Epithelial cell of proximal tubule (primary cell): ENCODE measurements at places on chromosomes 2 and 18. TPM values are rescaled to one million over a fixed set of nuclear protein-coding genes. Genes with fewer than 3 reads are reported as not detected.

DNA sequence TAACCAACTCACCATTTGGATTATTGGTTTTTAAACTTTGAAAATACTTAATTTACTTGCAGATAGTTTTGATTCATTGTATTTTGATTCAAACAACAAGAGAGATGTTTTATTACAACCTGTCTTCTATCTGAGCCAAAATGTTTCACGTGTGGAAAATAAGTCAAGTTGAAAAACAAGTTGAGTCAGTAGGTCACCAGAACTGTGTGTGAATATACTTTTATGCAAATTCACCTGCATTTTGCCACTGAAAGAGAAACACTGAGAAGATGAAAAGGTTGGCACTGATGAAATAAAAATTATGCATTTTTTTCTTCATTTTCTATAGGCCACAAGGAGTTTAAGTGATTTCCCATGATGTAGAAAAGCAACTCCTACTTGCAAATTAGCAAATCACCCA, 68.3 kb downstream of the ICOS start:
- no peak for DNase-seq

DNA sequence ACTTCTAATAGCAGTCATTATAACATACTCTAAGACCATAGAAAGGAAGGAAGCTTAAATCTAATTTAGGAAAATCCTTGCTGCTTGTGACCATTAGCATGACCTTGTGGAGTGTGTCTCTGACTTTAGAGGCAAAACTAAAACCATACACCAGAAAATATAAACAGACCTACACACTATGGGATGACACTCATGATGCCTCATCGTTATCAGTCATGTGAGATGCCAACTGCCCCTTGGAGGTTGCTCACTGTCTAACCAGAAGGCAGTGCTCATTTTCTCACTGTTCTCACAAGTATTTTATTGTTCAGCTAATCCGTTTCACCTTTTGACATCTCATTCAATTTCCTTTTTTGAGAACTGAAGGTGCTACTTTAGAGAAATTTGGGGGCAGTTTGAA, 376.9 kb downstream of the RND3 start:
- no peak for DNase-seq

DNA sequence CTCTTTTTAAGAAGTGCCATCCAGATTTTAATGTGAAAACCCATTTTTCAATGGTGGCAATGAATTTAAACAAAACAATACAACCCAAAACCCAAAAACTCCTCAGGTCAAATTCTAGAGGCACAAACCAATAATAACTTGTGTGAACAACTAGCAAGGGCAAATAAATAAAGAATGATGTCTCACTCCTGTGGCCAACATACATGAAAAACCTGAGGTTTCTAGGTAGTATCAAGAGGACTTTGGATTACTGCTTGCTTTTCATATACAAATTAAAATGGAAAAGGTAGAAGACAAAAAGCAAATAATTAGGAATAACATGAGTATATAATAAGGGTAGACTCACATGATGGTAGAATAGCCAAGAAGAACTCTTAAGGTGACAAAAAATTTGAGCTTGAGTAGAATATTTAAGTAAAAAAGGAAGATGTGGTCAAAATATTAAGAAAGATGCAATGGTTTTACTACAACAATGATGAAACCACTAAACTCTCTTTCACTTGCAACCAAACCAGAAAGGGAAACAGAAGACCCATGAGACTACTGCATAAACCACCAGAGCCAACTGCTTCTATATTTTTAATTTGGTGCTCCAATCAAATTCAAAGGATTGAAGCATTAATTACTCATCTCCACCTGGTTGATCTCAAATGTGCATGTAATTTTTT, 53.5 kb downstream of the DARS1 start:
- DNase-seq = no peak

DNA sequence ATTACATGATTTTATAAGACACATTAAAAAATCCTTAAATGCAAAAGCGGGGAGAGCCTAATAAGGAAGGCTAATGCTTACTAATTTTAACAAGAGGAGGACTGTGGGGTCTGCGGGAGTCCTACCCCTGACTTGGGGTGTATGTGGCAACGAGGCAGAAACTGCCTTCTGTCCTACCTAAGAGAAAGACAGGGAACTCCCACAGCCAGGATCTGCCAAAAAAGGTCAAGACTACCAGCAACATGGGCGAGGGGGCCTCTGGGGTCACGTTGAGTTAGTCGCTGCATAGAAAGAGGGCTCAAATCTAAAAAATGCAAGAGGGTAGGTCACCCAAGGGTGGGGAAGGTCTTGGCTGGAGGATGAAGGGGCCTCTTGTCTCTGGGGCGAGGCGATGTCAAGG, 529 bp upstream of the AMER3 start:
- DNase-seq = no peak

DNA sequence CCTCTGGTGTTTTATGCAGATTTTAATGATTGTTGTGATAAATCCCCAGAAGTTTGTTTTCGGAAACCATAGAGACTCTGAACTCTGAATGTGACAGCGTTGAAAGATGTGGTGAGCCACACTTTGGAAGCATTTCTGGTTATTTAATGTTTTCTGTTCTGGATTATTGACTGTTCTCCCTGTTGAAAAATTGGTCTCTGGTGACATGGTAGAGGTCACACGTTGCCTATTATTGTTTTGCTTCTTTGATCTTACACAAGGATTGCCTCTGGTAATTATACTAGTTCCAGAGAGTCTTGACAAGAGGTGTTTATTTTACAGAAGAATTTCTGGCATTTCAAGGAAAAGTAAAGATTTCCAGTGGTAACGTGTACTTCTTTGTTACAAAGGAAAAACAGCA, 127.1 kb downstream of the GREB1L start:
- no peak for DNase-seq

DNA sequence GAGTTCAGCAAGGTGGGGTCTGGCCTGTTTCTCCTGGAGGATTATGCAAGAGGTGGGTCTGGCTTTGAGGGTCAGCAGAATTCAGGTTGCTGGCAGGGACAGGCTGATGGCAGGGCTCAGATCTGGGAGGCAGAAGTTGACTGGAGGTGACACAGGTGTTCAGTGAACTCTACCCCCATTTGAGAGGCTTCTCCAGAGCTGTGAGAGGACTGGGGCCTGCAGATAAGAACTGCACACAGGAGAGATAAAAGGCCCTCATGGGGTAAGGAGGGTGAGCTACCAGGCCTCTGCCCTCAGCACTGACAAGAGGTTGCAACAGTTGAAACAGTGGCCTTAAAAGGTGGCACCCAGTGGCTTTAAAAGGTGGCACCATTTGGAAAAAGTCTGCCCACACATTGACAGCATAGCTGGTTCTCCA, 13.1 kb downstream of the MOCOS start:
- DNase-seq = no peak

DNA sequence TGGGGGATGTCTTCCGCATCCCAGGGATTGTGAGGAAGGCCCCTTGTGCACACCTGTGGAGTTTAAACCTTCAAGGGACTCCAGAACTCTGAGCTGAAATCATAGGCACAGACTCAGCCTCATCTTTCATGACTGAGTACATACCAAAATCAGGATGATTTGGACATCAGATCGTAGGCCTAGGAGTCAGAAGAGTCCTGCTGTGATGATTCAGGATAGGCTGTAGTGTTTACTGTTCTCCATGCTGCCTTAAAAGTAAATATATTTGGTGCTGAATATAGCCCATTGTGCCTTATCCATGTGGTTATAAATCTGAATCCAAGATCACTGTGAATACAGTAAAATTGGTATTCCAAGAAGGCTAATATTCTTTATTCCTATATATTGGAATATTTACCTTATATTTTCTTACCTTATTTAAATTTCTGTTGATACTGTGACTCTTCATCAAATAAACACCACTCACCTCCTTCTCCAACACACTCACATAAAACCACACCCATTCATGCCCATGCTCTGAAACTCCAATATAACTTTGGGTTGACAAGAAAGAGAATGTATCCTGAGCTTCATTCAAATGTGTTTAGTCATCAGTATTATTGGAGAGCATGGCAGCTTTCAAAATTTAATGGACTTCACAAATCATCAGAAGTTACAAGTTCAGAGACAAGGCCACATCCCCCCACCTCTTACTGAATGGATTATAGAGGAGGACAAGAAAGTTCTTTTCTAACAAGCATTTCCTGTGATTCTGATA, 561.4 kb upstream of the LINC00305 start:
- no peak for DNase-seq

- DNase-seq = no peak
Measured at GRCh38 chr2:25230948-25231311, 62.5 kb upstream of the POMC start.

GRCh38 chr2:33530690-33531548, 54.5 kb downstream of the RASGRP3 start:
- DNase-seq = no peak

DNA sequence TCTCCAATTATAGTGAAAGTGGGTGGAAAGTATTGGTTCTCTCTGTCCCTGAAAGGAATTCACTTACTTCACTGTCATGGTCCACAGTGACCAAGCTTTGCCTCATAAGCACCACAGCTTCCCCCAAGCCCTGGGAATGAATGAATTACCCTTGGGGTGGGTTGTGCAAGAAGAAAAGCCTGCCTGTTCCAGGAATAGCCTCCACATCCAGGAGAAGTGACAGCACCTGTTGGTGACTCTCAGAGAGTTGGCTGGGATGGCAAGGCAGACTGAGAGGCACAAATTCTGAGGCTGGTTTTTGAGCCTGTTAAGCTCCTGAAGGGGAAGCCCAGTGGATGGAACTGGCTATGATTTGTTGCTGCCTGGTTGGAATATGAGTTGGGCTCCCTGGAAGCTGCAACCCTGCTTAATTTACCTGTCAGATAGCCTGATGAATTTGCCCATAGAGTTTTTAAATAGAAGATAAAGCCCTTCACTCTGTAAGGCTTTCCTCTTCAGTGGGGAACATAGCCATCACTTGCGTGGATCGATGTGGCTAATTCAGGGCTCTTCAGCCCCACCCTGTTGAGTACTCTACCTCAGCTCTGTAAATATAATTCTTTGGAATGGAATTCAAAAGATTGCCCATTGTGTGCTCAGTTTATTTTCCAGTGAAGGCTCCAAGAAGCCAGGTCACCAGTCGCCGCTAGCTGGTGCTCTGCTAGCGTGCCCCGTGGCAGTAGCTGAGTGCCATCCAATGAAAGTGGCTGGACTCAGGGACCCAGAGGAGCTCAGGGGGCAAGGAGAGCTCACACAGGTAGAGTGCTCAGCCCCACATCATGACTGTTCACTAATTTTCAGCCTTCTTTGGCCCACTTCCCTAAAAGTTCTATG, 479.3 kb downstream of the IRS1 start:
- DNase-seq = no peak

GRCh38 chr18:63585988-63586387, 1.2 kb upstream of the SERPINB13 start:
- DNase-seq = no peak

DNA sequence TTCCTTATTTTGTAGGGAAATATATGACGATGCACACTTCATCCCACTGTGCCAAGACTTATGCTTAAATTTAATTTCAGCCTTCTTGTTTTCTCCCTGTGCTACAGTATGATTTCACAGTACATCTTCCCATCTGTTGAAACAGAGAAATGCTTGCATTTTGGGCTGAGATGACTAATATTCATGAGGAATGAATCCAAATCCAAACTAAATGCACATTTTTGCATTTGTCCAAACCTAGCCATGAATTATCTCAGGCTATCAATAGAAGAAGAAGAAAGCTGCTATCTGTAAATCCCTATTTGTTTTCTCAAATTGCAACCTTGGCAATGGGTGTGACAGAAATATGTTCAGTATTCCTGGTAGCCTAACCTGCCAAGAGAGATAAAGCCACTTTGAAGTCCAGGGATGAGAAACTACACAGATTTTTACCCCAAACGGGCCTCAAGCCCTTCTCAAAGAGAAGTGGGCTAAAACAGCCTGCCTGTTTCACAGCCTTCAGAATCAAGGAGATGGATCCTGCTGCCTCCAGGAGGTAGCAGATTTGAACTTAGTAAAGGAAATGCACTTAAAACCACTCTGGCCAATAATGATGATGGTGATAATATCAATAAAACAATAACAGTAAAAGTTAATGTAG, 306.9 kb upstream of the NT5C1B start:
- DNase-seq = no peak

DNA sequence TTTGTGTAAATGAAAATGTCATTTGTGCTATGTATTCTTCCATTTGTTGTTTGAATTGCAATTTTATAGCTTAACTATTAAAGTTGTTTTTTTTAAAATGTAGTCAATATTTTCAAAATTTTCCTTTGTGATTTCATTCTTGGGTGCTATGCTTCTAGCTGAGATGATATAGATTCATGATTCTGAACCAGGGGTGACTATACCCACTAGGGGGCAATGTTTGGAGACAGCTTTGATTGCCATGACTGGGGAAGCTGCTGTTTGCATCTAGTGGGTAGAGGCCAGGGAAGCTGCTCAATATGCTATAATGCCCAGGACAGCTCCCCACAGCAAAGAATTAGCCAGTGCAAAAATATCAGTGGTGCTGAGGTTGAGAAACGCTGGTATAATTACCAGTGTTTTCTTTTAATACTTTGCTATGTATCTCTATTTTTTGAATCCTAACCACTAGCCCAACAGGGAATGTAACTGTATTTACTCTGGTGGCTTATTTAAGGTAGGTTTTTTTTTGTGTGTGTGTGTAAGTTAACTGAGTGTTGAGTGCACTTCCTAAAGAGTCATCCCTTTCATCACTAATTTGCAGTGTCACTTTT, 99.7 kb downstream of the MEP1B start:
- DNase-seq = no peak

DNA sequence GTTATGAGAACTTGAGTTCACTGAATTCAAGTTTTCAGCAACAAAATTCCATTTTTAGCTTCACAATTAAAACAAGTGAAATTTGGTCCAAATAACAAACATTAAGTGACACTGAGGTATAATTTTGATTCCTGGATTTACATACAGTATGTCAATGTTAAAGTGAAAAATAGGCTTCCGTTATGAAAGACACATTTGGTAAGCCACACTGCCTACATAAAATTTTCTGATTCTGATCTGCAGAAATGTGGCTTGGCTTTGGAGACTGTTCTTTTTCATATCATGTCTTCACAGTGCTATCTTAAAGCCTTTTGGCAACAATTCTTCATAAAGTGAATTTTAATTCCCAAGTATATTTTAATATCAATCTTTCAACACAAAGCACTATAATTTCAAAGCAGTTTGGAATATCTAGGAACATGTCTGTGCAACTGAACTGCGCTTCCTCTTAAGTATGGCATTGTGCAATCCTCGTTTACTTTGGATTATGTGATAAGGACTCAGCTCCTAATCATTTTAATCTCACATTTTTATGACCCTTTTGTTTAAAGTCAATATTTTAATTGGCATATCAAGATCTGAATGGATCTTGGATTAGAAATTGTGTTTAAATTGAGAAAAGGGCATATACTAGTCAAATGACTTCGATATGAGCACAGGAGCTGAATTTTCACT, 60.0 kb downstream of the RBMS1 start:
- no peak for DNase-seq

GRCh38 chr2:237270520-237270919, 143.4 kb downstream of the COL6A3 start:
- no peak for DNase-seq

GRCh38 chr2:235660484-235661082, 166.7 kb downstream of the AGAP1 start:
- no peak for DNase-seq

CRYBA2 gene
- total RNA-seq = not detected in 2 replicates

TWIST2 gene
- total RNA-seq = 0.46 and 1.8 TPM in 2 replicates

TMEM37 gene
- total RNA-seq = 0.36 and 1.2 TPM in 2 replicates

L3MBTL4 gene
- total RNA-seq = 0.65 and 4.0 TPM in 2 replicates

CGREF1 gene
- 1.0 and 2.3 TPM in 2 replicates for total RNA-seq

TGFA gene
- 40.1 and 89.1 TPM in 2 replicates for total RNA-seq

IL18R1 gene
- total RNA-seq = 0.12 and 2.5 TPM in 2 replicates

UGT1A3 gene
- total RNA-seq = not detected in 2 replicates

CRYGD gene
- total RNA-seq = not detected in 2 replicates
